ENCODE measurements at places on chromosomes 2 and 18.

GRCh38 chr2:30453498-30453897, 6.5 kb downstream of the LCLAT1 start:
- no peak for DNase-seq

DNA sequence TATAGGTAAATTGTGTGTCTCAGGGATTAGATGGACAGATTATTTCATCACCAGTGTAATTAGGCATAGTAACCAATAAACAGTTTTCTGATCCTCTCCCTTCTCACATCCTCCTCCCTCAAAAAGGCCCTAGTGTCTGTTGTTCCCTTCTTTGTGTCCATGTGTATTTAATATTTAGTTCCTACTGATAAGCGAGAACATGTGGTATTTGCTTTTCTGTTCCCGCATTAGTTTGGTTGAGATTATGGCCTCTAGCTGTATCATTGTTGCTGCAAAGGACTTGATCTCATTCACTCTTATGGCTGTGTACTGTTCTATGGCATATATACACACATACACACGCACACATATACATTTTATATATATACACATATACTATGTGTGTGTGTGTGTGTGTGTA, 866.2 kb downstream of the CCDC85A start:
- no peak for DNase-seq

- no peak for DNase-seq
These were observed 45.4 kb upstream of the ASB18 start for GRCh38 chr2:236309669-236310029.

- DNase-seq = no peak
These were observed 89.5 kb downstream of the RTP5 start for GRCh38 chr2:241958818-241959545.

- DNase-seq = no peak
These were observed 12.6 kb downstream of the RTP5 start for GRCh38 chr2:241882091-241882625.

DNA sequence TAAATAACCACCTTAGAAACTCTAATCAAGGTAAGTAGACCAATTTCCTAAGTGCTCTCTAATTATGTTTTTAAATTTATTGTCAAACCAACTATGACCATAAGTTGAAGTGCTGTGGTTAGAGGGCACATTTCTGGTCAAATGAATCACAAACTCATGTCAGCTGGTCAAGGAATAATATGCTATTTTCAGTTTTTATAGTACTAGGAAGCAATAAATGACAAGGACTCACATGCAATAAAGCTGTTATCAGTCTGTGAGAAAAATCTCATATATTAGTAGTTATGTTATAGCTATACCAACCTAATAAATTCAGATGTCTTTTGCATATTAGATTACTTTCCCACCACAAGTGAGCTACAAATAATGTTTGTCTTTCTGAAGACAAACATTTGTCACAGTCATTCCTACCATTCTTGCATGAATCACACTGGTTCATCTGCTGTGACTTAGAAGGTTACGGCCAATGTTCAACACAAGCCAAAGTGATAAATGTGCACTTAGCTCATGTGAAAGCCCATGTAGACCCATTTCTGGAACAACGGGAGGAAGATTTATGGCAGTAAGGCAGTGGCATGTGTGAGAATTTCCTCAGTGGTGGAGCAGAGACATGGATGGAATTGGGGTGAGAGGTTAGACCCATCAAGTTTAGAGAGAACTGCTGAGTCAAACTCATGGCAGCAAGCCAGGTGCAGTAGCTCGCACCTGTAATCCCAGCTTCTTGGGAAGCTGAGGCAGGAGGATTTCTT, 27.4 kb upstream of the CCNYL1 start:
- DNase-seq = no peak

DNA sequence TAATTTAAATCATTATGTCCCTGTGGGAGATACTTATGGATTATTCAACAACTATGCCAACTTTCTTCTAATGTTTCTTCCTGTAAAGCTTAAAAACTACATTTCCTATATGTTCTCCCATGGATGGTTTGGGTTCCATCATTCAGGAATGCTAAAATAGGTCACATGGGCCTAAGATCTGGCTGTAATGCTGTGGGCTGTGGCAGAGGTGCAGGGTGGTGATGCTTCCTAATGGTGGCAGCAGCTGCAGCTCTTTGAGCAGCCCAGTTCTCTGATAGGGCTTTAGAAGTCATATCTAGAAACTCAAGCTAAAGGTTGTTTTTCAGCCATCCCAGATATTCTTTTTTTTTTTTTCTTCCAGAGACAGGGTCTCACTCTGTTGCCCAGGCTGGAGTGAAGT, 266.1 kb downstream of the ZNF385B start:
- no peak for DNase-seq

DNA sequence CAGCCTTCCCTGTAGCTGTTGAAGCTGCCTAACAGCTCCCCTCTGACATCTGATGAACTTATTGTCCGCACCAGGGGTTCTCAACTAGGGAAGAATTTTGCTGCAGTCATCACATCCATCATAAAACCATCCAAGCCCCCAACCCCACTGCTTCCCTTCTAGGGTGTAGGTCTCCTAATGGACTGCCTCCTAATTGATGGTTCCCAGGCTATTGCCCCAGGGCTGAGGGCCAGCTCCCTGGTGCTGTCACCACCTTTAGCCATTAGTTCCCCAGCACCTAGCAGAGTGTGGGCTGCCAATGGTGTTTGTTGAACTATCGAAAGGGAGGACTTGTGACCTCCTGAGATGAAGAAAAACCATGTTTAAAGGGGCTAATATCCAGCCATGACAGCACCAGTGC, 125.9 kb downstream of the NCKAP5 start:
- no peak for DNase-seq

DNA sequence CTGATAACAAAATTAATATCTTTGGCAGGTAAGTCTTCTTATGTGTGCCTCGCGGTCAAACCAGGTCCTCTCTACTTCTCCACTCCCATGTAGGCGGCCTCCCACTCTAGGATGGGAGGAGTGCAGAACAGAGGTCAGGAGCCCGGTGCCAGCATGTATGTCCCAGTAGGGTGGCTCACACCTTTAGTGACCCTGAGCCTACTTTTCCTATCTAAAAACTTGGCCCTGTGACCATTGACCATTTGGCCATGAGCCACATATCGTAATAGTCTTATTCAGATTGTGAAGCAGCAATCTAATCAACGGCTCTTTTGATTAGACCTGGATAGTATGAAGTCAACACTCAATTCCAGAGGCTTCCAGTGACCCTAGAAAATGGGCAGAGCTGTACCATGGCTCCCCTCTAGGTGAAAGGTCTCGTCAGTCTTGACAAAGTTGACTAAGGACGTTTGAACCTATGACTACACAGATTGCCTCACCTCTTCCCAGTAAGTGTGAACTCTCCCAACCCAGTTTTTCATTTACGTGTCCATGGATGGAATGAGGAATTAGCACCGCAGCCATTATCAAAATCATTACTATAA, 17.1 kb upstream of the FABP1 start:
- no peak for DNase-seq

DNA sequence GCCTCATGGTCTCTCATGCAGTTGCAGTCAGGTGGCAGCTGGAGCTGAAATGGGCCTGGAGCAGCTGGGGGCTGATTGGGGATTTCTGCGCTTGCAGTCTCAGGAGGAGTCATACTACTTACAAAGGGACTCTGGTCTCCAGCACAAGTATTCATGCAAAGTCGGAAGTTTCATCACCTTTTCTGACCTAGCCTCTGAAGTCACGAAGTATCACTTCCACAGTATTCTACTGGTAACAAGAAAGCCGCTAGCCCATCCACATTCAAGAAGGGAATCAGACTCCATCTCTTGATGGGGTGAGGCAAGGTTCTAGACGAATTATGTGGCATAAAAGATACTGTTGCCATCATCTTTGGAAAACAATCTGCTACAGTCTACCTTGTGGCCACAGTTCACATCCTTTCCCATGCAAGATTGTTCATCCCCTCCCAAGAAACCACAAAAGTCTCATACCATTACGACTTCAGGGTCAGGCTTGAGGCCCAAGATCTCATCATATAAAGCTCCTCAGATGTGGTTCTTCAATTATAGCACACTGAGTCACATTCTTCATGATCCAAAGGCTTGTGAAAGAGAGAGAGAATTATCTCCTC, 95.3 kb downstream of the SMC6 start:
- DNase-seq = no peak

- no peak for DNase-seq
These were observed 4.5 kb downstream of the RTN4 start for GRCh38 chr2:55045780-55046179.

GRCh38 chr2:230614913-230615332, 97.7 kb upstream of the CAB39 start:
- DNase-seq = no peak

- no peak for DNase-seq
These were observed 487.9 kb upstream of the ID2 start for GRCh38 chr2:8193686-8194615.

- no peak for DNase-seq
These were observed 218.5 kb upstream of the HDAC4 start for GRCh38 chr2:239619369-239619768.

DNA sequence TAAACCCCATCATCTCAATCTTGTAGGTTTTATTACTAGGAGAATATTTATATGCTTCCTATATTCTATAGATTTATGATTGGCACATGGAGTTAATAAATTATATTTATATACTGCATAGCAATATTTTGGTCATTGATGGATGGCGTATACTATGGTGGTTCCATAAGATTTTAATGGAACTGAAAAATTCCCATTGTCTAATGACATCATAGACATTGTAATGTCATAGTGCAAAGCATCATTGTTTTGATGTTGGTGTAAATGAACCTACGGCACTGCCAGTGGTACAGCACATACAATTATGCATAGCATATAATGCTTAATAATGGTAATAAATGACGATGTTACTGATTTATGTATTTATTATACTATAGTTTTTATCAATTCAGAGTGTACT, 1135.9 kb downstream of the CNTNAP5 start:
- no peak for DNase-seq

GRCh38 chr2:200377355-200378336, 71.2 kb downstream of the SPATS2L start:
- DNase-seq = no peak

DNA sequence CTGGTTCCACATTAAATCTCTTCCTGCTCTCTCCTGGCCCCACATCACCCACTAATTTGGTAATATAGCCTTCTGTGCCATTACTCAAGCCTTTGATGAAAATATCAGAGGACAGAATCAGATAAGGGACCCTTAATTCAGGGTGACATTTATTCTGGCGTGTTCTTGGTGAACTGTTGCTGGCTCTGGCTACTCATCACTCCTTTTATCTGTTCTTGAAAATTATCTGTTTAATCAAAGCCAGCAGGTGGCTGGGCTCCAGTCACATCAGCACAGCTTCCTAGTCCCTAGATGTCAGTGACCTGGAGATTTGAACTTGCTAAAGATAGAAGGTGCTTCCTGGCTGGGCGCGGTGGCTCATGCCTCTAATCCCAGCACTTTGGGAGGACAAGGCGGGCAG, 26.9 kb upstream of the SLC35F6 start:
- no peak for DNase-seq

DNA sequence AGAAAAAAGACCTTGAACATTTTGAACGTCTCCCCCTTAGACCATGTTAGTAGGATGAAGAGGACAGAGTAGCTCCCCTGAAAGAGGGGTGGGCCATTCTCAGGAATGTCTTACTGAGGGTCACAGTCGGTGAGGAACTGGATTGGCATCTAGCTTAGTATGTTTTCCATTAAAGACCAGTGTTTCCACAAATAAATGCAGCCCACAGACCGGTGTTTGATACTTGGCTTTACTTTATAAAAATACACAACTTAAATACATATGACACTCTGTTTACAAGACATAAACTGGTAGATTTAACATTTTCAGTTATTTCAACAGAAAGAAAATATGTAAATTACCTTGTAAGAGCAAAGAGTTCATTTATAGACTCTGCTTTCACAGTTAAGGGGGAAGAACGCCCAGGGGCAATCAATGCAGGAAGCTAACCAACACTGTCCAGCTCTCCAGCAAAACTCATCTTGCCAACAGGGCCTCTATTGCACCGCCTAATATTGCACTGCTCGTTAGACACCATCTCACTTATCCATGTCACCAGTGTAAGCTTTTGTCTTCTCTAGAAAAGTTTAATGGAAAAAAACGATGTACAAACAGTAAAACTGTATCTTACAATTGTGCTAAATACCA, 23.5 kb upstream of the ADCY3 start:
- DNase-seq = no peak

GRCh38 chr2:10238396-10238795, 64.3 kb upstream of the HPCAL1 start:
- DNase-seq = no peak
